ENCODE measurements at places on chromosomes 3 and 15.

- DNase-seq, result no peak
These were observed 25.2 kb downstream of the RAB5A start for GRCh38 chr3:19972054-19972453.

DNA sequence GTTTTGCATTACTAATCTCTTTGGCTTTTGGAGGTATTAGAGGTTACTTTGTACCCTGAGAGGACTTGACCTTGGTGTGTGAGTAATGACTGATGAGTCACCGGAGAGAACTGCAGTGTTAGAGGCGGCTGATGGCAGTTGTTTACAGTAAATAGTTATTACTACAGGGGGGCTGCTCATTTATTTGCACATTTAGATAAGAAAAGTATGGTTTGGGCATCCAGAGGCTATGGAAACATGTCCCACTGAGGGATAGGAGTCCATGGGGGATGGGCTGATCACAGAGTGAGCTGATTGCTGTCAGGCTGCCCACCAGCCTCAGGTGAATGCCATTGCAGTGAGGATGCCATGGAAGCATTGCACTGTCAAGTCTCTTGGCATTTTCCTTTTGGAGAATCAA, 17.3 kb upstream of the STAC start:
- DNase-seq, result no peak

GRCh38 chr3:109336291-109336861, 970 bp downstream of the DPPA4 start:
- DNase-seq, result no peak

DNA sequence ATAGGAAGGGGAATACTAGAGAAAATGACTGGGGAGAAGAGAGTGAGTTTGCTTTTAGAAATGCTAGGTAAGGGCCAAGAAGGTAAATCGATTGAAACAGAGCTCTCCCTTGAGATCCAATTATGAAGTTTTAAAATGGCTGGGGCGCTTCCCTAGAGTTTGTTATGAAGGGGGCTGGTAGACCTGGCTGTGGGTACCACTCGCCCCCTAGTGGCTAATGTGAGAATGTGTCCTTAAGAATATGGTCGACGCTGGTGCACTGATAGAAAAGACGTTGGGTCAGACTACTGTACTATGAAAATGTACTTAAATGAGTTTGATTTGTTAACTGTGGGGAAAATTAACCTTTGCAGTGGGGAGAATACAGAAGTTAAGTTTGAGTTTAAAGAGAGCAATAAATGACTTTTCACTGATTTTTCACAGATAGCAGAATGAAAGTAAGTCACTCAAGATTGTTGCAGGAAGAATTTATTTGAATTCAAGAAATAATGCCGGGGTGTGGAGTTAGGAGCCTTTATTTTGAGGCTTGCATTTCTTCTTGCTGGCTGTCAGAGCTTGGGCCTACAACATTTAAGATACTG, 9.2 kb downstream of the TMPRSS7 start:
- DNase-seq, result peak; percentile 22

GRCh38 chr3:100141586-100141985, 27.3 kb upstream of the FILIP1L start:
- DNase-seq, result no peak

DNA sequence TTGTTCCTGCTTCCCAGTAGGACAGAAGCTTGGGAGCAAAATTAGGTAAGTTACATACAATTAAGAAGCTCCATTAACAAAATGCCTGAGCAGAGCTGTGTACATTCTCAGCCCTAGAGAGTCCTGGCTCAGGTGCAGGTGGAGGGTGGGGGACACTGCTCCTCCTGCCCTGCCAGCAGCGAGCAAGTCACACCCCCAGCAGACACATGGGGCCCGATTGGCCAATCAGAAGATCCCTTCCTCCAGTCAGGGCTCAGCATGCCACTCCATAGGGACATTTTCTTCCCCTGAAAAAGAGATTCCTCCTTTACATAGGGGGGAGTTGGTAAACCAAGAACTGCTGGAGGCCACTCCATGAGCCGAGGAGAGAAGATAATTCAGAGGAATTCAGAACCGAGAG, 62.1 kb downstream of the PLXNA1 start:
- DNase-seq, result no peak

DNA sequence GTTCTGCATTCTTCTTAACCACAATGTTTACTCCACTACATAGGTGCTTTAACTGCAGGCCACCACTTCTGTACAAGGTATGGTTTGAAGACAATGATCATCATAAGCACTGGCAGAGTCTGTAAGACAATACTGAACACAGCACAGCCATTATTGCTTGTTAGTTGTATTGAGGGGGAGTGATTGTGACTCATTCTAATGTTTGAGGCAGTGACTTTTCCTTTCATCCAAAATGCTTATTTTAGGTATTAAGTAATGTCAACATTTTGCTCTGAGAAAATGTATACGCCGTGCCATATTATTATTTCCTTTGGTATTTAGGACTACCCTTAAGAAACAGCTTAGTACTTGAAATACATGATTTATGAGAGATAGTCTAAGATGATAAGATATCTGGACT, 618.2 kb upstream of the ZNF717 start:
- no peak for DNase-seq

- no peak for DNase-seq
These were observed 33.9 kb downstream of the GAP43 start for GRCh38 chr3:115657168-115657567.

GRCh38 chr15:29045717-29046116, 159.9 kb downstream of the APBA2 start:
- DNase-seq, result no peak

GRCh38 chr3:170012683-170013400, 25.0 kb upstream of the GPR160 start:
- DNase-seq, result no peak

- DNase-seq, result no peak
These were observed 18.8 kb downstream of the ZBBX start for GRCh38 chr3:167361306-167361705.

DNA sequence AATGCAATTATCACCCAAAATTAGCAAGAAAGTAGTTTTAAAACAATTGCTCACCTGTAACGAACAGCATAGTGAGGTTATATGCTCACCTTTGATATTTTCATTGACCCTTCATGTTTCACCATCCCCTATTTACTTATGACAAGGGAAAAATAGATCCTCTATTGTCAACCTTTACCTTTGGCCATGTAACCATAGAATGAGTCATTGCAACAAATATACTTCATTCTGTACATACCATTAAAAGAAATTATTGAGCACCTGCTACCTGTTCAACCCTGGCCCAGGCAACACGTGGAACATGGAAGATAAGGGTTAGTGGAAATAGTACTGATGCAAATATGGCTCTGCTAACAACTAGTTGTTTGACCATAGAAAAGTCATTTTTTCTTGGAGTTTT, 20.2 kb downstream of the LSAMP start:
- no peak for DNase-seq

DNA sequence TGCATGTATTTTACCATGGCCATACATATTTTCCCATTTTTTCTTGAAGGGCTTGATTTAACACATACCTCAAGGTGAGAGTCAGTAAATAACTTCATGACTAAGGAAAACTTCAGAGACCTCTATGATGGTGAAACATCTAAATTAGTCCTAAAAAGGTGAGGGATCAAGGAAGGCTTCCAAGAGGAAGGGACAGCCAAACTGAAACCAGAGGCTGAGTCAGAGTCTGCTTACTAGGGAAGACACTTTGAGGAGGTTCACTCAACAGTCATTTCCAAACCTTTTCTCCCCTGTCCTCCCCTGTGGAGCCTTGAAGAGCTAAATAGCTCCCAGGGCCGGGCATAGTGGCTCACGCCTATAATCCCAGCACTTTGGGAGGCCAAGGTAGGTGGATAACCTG, 206.6 kb downstream of the SHQ1 start:
- no peak for DNase-seq

GRCh38 chr3:95277613-95278012, 1214.8 kb downstream of the NSUN3 start:
- DNase-seq, result no peak

DNA sequence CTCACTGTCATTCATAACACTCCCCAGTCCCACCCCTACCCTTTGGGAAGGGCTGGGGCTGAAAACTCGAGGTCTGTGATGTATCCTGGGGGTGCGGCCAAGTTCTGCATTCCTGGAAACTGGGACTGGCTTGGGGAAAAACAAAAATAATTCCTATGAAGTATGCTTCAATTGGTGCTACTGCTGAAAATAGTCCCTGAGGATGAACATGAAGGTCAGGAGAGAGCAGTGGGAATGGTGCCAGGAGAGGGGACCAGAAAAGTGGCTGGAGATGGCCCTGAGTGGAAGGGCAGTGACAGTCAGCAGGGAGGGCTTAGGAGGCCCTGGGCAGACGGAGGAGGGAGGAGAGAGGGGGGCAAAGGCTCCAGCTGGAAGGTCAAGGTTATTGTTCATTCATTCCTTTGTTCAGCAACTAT, 4.8 kb upstream of the ISLR start:
- no peak for DNase-seq

- DNase-seq, result no peak
These were observed 200.6 kb downstream of the MYRIP start for GRCh38 chr3:40009991-40010390.

DNA sequence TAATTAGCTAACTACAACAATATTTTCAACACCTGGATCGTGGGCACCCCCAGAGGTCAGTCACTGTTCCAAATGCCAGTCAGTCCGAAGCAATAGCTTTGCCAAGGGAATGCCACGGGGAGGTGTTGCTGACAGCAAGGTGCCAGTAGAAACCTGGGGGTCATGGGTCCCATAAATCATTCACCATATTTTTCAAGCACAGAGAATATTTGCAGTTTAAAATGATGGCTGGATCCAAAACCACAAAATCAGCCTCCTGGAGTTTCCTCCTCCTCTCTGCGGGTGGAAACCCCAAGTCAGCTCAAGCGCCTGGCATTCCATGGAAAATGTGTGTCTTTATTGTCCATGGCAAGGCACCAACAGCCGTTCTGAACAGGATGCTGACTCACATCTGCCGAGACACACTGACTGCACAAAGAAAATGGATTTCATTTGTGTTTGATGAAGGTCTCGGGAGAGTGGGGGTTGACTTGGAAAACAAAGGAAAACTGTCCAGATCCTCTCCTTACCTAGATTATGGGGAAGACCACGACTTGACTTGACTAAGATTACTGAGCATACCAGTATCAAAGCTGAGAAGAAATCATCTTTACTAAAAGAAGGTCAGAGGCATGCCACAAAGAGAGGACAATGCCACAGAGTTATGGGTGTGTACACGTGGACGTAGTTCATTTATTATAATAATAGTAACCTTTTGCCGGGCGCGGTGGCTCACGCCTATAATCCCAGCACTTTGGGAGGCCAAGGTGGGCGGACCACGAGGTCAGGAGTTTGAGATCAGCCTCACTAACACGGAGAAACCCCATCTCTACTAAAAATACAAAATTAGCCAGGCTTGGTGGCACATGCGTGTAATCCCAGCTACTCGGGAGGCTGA, 26.4 kb downstream of the ANXA2 start:
- no peak for DNase-seq

- DNase-seq, result no peak
These were observed 265.0 kb downstream of the ZPLD1 start for GRCh38 chr3:102699819-102700140.

DNA sequence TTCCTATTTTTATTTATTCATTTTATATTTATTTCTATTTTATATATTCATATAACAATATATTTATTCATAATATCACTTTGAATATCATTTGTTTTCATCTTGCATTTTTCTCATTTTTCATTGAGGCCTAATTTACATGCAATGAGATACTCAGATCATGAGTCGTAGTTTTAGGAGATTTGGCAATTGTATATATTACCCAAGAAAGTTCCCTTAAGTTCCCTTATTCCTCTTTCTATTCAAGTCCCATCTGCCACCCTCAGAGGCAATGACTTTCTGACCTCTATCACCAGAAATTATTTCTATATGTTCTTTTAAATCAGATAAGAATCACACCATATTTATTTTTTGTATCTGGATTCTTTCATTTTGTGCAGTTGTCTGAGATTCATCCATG, 329.1 kb upstream of the TPRG1 start:
- DNase-seq, result no peak

Measured in right renal pelvis (tissue), 4 donors.